ENCODE measurements at places on chromosomes 12 and 14. TPM values are rescaled to one million over a fixed set of nuclear protein-coding genes. Genes with fewer than 3 reads are reported as not detected.

GRCh38 chr12:31874961-31875608 is 84.1 kb upstream of the RESF1 start:
- peak; percentile 93 for DNase-seq
- no peak overlapping the region for H3K4me3 ChIP-seq
- H3K27me3 ChIP-seq: no peaks in the 10 kb centered on the region
- no peaks in the 10 kb centered on the region for H3K36me3 ChIP-seq
- peaks cover 28% of the 10 kb centered on the region for H3K4me1 ChIP-seq
- peak overlapping the region; percentile 83 for H3K27ac ChIP-seq

DNA sequence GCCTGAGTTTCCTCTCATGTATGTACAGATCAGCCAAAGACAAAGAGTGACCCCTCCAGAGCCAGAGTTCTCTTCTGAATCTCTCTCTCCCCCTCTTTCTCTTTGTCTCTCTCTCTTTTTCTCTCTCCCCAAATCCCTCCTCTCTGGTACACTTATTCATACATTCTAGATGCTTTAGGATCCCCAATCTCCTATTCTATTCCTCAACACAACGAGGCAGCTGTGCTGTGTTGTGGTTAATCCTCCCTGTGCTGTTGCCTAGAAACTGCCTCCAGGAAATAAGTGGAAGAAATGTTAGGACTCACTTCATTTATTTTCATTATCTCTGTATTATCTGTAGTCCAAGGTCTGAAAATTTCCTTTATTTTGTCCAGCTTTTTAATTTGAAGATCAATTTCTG is 350.5 kb upstream of the OR4E1 start:
- H3K4me3 ChIP-seq: no peak overlapping the region
- peaks cover 6% of the 10 kb centered on the region for H3K27me3 ChIP-seq
- no peak overlapping the region for H3K27ac ChIP-seq

Gene FOXN4
- not detected for polyA plus RNA-seq

Gene USP44
- polyA plus RNA-seq: 0.91 TPM

Gene DCN
- polyA plus RNA-seq: 0.38 TPM
